Tibial nerve (tissue), 4 donors: ENCODE measurements at places on chromosomes 11 and 22. TPM values are rescaled to one million over a fixed set of nuclear protein-coding genes. Genes with fewer than 3 reads are reported as not detected.

- DNase-seq, result no peak
These were observed 23.8 kb downstream of the MICAL2 start for GRCh38 chr11:12134236-12134585.

Gene PLAAT2
- total RNA-seq, result not detected

- no peak for DNase-seq
These were observed 130.9 kb downstream of the UVRAG start for GRCh38 chr11:75945947-75946346.

Gene RAPSN
- total RNA-seq, result 2.7 TPM

DNA sequence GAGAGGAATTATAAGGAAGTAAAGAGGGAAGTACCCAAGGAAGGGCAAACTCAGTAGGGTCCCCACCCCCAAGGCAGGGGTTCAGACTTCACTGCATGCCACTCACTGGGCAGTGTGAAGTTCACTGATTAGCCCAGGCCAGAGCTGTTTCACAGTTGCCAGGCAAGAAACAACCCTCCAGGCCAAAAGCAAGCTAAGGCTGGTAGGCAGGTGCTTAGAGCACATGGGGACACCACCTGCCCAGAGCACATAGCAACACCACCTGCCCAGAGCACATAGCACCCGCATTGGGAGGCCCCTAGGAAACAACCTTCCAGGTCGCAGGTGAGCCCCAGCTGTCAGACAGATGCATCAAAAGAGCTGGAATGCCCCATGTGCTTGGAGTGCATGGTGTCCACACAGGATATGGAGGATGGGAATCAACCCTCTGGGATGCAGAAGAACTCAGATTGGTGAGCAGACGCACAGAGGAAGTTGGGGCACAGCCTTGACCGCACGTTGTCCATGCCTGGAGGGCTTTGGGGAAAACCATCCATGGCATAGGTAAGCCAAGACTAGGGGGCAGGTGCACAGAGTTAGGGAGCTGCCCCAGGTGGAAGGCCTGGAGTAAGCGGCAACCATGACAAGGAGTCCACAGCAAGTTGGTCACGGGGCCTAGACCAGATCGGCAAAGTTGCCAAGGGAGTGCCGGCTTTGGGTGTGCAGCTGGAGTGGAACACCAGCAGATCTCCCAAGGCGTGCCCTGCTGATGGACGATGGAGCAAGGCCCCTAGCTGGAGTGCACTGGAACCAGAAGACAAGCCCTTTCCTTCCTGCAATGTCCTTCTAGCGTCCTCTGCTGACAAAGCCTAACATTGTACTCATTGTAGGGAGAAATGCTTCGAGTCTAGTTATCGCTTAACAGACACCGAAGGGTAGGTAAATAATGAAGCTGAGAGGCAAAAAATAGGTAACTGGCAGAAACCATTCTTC lies 7.8 kb upstream of the TMEM216 start:
- DNase-seq, result no peak

GRCh38 chr11:72723508-72723907 lies 28.7 kb downstream of the ARAP1 start:
- no peak for DNase-seq

- DNase-seq, result peak; percentile 47
These were observed 9.7 kb downstream of the FXYD2 start for GRCh38 chr11:117814766-117815261.

- no peak for DNase-seq
These were observed 16.9 kb upstream of the SLCO2B1 start for GRCh38 chr11:75133976-75134375.
